ENCODE measurements at places on chromosomes 5 and 9.

DNA sequence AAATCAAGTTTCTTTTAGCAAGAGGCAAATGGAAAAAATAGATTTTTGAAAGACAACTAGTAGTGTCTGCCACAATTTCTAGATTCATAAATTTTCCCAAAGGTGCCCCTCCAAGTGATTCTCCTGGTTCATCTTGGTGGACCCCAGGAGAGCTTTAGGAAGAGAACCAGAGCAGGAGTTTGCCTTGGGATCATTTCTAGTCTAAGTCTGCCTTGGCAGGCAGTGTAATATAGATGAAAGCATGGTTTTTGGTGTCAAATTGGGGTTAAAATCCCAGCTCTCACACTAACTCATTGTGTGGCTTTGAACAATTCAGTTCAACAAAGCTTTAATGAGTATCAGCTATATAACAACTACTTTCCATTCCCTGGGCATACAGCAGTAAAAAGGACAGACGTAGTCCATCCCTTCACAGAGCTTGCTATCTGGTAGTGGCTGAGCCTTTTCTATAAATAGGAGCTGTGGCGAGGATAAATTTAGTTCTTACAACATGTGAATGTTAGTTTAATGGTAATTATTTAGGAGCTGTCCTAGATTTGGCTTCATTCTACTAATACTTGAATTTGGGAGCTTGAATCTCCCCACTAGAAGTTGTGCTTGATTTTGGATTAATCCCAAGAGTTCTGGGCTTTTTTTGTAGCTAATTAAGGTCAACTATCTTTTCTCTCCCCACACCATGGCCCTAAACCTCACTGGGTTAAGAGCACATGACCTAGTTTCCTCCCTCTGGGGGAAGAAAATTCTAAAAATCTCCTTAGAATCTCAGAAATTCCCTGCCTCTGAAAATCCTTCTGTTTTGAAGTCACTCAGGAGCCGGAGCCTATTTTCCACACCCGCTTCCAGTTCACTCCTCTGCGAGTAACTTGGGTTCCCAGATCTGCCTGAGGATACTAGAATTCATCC, 197.8 kb downstream of the PCSK1 start:
- DNase-seq = no peak

GRCh38 chr5:134430001-134430569, 18.4 kb upstream of the CDKN2AIPNL start:
- no peak for DNase-seq

DNA sequence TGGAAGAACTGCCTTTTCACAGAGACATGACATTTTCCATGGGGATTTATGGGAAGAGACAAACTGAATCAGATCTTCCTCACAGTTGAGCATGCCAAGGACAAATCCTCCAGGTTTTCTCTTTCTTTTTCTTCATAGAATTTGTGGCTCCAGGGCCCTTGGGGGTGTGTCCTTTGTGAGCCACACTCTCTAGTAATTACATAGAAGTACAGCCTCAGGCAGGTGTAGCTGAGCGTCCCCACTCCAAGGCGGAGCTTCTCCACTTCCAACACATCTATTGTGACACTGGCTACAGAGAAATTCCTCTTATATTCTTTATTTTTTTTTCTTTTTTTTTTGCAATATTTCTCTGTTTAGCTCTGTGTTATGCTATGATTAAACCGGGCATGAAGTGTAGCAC, 420.5 kb upstream of the CD180 start:
- peak; percentile 15 for DNase-seq

DNA sequence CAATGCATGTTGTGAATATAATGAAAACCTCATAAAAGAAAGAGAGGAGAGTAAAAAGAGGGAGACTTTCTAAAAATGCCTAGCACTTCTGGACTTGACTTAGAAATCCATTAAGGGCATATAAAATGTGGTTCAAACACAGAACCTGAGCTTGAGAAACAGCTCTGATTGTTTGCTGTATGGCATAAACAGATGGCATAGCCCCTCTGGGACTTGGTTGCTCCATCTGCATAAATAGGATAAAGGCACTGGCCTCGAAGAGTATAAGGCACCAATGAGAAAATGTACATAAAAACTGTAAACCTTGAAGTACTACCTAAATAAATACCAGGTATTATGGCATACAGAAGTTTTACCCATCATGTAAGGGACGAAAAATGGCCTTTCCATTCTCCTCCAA, 23.8 kb downstream of the MRPS27 start:
- no peak for DNase-seq
